ENCODE measurements at places on chromosomes 5 and 9. TPM values are rescaled to one million over a fixed set of nuclear protein-coding genes. Genes with fewer than 3 reads are reported as not detected.

DNA sequence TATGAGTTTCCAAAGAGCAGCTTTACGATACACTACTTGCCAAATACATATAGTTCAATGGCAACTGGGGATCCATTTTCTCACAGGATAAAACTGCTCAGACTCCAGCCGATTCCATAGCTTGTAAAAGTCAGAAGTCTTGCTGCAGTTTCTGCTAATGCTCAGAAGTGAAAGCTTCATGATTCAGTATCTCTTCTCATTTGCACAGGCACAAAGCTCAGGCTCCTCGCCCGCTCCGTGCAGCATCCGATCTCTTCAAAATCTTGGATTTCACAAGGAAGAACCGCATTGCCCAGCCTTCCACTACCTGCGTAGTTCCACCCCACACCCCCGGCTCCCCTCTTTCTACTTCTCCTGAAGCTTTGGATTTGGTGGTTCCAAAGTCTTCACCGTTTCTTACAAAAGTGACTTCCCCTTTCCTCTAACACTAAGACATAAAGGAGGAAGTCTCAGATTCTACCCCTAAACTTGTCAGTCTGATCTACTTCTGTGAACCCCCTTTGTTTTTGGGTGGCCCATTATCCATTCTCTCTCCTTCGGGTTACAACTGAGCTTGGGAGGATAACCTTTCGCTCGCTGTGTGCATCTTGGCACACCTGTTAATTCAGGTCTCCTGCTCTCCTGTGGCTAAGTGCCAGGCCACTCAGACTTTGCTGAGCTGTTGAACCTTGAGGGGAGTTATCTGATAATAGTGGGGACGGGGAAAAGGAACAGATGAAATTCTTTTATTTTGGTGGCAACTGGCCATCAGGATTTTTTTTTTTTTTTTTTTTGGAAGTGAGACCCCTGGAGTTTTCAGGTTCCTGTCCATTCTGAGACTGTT is 194.1 kb downstream of the GNA14 start:
- no peak for DNase-seq

- no peak for DNase-seq
These were observed 1055.5 kb upstream of the DMAC1 start for GRCh38 chr9:8855046-8855445.

- DNase-seq, result peak; percentile 62
These were observed 145.7 kb upstream of the GNA14 start for GRCh38 chr9:77793849-77794248.

DNA sequence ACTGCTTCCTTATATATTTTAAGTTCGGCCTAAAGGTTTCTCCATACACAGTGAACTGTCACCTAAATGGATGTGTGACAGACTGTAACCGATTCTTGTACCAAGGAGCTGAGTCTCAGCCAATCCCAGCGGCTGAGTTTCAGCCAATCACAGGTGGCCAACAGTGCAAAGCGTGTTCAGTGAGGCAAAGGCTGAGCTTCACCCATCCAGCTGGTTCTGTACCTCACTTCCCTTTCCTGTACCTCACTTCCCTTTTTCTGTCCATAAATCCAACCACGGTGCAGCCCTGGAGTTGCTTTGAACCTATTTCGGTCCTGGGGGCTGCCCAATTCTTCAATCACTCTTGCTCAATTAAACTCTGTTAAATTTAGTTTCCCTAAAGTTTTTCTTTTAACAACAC is 15.7 kb upstream of the TBC1D9B start:
- no peak for DNase-seq

DNM1 gene
- total RNA-seq, result 24.1 TPM

Measured in PC-3 (cell line).